Activated CD4-positive, alpha-beta memory T cell treated with anti-CD3 and anti-CD28 coated beads, Interleukin-2, amount 10 ng/mL, durations not matched to agents 7 days and 5 days (primary cell): ENCODE measurements at places on chromosomes 1 and 21.
A peak's percentile ranks its signal among the peaks of the same experiment; 100 is the strongest.

- no peak for DNase-seq
Observed at GRCh38 chr21:45379171-45379900, 25.6 kb upstream of the COL18A1 start.

- no peak for DNase-seq
Observed at GRCh38 chr1:214840356-214840755, 237.4 kb downstream of the CENPF start.

GRCh38 chr1:234488054-234489006 is 9.4 kb upstream of the TARBP1 start:
- no peak for DNase-seq

- DNase-seq, result no peak
Observed at GRCh38 chr1:201138311-201138840, 11.4 kb upstream of the ASCL5 start.

DNA sequence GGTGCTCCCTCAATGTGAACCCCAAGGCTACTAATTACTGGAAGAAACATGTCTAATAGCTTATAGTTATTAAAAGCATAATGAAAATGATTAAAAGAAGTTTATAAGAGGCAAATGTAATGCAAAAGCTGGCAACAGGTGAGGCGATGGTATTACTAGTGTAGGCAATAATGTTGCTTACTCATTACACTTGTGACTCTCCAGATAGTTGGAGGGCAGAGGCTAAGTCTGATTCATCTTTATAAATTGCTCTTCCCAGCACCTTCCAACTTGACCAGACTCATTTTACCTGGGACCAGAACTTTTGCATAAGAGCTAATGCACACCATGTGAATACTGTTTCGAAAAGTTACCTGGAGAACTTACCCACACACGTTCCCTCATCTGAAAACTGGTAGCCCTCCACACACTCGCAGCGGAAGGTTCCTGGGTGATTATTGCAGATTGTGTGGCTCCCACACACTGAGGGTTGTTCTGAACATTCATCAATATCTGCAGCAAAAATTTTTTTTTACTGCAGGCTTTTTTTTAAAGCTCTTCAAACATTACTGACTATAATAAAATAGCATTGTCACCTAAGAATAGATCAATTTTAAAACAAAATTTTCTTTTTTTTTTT is 48.0 kb downstream of the NID1 start:
- no peak for DNase-seq

DNA sequence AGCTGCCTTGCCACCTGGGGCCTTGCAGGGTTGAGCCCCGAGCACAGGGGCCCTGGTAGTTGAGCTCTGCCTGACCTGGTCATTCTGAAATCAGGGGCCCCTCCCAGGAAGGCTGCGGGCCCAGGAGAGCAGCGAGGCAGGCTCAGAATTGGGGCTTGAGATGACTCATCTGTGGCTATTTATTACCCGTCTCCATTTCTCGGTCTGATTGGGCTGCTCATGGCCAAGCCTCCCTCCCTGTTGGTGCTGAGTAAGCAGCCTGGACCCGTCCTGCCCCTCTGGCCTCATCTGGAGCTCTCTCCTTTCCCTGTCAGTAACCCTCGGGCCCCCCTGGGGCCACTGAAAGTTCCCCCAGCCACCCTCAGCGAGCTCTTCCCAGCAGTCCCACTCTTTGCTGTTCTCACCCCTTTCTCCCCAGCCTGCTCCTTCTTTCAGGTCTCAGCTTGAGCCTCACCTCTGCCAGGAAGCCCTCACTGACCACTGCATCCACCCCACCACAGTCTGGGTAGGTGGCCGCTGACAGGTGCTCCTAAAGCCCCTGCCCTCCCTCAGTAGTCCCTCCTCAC is 11.0 kb upstream of the TNFRSF8 start:
- DNase-seq, result peak; percentile 76

DNA sequence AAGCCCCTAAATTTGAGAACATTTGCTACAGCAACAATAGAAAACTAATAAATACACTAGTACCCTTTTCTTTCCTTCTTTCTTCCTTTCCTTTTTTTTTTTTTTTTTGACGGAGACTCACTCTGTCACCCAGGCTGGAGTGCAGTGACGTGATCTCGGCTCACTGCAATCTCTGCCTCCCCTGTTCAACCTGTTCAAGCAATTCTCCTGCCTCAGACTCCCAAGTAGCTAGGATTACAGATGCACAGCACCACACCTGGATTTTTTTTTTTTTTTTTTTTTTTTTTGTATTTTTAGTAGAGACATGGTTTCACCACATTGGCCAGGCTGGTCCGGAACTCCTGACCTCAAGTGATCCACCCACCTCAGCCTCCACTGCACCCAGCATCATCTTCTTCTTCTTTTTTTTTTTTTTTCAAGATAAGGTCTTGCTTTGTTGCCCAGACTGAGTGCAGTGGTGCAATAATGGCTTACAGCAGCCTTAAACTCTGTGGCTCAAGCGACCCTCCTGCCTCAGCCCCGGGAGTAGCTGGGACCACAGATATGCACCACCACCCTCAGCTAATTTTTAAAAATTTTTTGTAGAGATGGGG is 19.6 kb upstream of the CBR3 start:
- no peak for DNase-seq

- DNase-seq, result no peak
Observed at GRCh38 chr1:83799594-83799993, 199.3 kb downstream of the TTLL7 start.

GRCh38 chr1:172902861-172903381 is 147.8 kb downstream of the TNFSF18 start:
- DNase-seq, result no peak

GRCh38 chr1:20552728-20553445 is 514 bp downstream of the FAM43B start:
- DNase-seq, result no peak

- no peak for DNase-seq
Observed at GRCh38 chr1:204376465-204376864, 16.7 kb upstream of the PLEKHA6 start.

- DNase-seq, result no peak
Observed at GRCh38 chr1:216722821-216723220, 408 bp downstream of the ESRRG start.

GRCh38 chr1:169707912-169708604 is 3.4 kb downstream of the SELL start:
- DNase-seq, result no peak

GRCh38 chr1:145805057-145805456 is 18.8 kb downstream of the RNF115 start:
- no peak for DNase-seq

DNA sequence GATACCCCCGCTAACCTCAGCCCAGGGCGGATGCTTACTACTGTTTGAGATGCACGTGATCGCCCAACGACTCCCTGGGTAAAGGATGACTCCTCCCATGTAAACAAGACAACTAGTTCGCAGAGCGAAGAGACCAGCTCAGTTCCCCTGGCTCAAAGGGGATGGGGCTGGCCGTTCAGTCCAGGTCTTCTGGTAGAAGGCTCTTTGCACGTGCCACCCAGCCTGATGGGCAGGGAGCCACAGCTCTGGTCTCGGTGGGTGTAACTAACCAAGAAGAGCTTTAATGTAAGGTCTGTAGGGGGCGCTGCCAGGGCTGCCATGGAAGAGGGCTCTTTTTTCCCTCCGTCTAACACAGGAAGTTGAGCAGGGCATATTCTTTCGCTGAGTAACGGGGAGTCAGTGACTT is 49.4 kb upstream of the PARP1 start:
- peak; percentile 50 for DNase-seq

- no peak for DNase-seq
Observed at GRCh38 chr1:180271272-180272255, 41.5 kb downstream of the LHX4 start.

GRCh38 chr1:153357076-153357852 is 390 bp upstream of the S100A9 start:
- no peak for DNase-seq

DNA sequence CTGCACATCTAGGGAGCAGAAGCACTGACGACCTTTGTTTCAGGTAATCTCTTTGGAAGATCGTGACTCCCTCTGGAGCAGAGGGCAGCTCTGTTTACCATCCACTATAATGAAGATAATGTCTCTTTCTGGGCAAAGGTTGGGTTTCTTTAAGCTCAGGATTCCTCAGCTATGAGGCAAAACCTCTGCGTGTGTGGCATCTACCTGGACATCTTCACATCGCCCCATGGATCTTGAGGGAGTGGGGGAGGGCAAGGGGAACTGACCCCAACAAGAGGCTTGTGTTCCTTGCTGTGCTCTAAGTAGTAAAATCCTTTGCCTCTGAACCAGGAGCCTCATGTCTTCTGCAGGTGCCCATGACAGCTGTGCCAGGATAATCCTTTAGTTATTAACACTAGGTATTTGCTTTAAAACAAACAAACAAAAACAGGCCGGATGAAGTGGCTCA is 19.6 kb downstream of the SPATA45 start:
- DNase-seq, result no peak

DNA sequence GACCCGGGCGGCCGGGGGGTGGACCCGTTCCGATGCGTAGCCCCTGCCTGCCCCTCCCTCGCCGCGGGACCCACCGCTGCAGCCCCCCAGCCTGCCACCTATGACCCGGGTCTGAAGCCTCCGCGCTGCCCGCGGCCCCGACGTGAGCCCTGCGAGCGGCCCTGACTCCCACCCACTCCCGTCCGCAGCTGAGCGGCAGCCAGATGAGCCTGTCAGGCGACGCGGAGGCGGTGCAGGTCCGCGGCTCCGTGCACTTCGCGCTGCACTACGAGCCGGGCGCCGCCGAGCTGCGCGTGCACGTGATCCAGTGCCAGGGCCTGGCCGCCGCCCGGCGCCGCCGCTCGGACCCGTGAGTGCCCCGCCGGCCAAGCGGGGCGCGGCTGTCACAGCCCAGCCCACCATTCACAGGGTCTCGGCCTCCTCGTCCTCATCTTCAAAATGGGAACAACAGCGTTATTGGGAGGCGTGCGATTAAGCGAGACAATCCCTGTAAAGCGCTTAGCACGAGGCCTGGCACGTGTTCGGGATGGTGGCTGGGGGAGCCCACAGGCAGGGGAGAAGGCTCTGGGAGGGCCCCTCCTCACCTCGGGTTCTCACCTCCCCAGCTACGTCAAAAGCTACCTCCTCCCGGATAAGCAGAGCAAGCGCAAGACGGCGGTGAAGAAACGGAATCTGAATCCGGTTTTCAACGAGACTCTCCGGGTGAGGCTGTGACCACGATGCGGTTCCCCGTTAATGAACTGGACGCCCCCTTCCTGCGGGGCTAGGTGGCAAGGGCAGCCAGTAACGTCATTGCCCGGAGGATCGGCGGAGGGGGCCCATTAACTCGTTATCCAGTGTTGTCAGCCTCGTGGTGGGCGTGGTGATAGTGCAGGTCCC is 8.2 kb downstream of the SYTL1 start:
- no peak for DNase-seq
